ENCODE measurements at places on chromosomes 5 and 9. TPM values are rescaled to one million over a fixed set of nuclear protein-coding genes. Genes with fewer than 3 reads are reported as not detected.

Gene CHSY3
- 23.4 TPM for total RNA-seq

Gene SPINK9
- not detected for total RNA-seq

DNA sequence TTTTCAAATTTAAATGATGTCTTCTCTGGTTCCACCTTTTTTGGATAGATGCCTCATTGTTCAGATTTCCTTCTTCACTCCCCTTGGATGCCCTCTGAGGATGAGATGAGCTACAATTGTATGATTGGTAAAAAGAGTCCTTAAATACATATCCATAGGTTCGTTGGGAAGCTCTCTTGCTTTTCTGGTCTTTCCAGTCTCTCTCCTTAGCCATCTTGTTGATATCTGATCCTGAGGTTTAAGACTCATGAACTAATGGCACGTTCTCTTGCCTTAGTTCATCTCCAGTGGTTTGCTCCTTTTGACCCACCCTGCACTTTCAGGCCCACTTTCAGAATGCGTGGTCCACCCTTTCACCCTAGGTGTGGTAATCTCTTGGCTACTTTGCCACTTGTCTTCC is 33.2 kb upstream of the TUT7 start:
- no peak for DNase-seq

Gene WASHC1
- 6.1 TPM for total RNA-seq

- DNase-seq = no peak
These were observed 7.5 kb downstream of the HSPA5 start for GRCh38 chr9:125233678-125234077.

Gene MARCOL
- not detected for total RNA-seq

Gene GALNT10
- 19.4 TPM for total RNA-seq

DNA sequence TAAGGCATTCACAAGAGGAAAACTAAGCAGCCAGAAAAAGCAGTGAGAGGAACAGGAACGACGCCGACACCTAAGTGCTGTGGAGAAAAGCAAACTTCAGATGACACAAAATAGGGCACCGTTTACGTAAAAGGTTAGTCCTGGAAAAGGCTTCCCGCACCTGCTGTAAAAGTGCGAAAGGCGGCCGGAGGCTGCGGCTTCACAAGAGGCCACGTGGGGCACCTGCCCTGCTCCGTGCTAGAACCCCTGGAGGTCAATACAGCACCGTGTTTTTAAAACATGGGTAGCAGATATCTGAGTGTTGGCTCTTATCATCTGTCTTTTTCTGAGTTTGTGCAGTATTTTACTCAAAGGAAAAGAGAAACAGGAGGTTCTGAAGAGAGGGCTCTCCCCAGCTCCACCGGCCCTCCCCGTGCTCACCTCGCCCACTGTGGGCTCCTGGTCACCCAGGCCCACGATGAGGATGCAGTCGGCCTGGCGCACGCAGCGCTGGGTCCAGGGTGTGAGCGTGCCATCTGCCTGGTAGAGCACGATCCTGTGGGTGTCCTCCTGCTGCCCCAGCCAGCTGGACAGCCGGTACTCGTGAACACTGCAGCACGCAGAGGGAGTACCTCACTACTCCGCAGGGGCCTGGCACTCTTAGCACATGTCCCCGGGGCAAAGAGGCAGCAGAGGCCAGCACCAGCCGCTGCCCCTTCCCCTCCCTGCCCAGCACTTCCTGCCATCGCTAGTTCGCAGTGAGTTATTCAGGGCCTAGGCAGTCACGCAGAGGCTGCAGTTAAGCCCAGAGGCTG is 21.0 kb upstream of the NSMF start:
- no peak for DNase-seq

Gene TRIM7
- 1.2 TPM for total RNA-seq

Gene LHX3
- total RNA-seq = not detected

DNA sequence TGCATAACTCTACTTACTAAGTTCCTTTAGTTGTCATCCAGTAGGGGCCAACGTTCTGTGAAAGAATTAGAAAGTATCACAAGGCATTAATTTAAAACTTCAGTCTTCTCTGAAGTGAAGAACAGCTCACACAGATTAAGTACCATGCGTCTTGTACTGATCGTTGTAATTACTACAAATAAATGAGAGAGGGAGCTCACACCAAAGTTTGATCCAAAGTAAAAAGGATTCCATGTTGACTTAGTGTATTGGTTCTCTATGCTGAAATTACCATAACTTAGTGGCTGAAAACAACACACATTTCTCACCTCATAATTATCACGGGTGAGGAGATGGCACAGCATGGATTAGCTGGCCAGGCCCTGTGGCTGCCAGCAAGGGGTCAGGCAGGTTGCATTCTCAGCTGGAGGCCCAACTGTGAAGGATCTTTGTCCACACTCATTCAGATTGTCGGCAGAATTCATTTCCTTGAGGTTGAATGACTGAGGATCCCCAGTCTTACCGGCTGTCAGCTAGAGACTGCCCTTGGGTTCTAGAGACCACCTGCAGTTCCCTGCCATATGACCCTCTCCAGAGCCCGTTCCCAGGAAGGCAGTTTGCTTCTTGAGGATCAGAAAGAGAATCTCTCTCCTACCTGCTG is 169.1 kb downstream of the YTHDC2 start:
- DNase-seq = no peak

Gene THOC3
- total RNA-seq = 28.3 TPM

GRCh38 chr9:129264388-129264787 is 86.3 kb upstream of the IER5L start:
- no peak for DNase-seq

Gene ECSCR
- total RNA-seq = 23.8 TPM

- no peak for DNase-seq
These were observed 226.3 kb downstream of the DEPDC1B start for GRCh38 chr5:60473654-60474053.

DNA sequence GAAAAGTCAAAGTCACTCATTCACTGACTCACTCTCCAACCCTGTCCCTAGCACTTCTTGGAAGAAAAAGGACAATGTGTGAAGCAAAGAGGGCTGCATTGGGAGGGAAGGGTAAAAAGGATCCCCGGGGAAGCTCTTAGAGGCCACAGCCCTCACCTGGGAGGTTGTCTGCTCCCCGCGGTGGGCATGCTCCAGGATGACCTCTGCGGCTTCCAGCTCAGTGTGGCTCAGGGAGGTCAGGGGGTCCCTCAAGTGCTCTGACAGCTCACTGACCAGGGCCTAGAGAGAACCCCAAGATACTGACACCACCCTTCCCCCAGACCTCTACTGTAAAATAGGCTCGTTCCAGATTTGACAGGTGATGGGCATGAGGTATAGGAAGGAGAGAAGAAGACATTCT is 4.0 kb downstream of the FCHSD1 start:
- DNase-seq = no peak

Gene PFN3
- total RNA-seq = not detected

DNA sequence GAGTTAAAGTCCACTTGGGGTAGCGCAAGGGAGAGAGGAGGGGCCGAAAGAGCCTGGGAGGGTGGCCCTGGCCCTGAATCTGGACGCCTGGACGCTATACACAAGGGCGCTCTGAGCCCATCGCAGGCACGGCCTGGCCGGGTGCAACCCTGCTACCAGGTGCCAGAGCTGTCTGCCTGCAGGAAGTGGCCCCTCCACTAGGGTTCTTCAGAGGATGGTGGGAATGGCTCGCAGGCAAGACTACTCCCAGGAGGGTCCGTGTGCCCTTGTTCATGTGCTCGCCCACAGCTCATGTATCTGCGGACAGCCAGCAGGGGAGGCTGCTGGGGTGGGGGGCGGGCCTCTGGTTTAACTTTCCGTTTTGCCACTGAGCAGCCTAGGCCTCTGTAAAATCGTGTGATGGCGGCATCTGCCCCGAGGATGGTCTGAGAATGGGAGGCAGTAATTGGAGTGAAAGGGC is 1.4 kb upstream of the NKD2 start:
- no peak for DNase-seq

GRCh38 chr5:91024727-91025126 is 358.4 kb downstream of the ARRDC3 start:
- DNase-seq = no peak

Gene OR1J2
- not detected for total RNA-seq

Gene ESM1
- total RNA-seq = 1.8 TPM

Gene FOXD1
- 0.58 TPM for total RNA-seq

Gene PCDHB12
- 6.9 TPM for total RNA-seq

Gene C5orf46
- total RNA-seq = 1.3 TPM

Gene LCN12
- not detected for total RNA-seq

GRCh38 chr5:40515476-40515875 is 164.2 kb upstream of the PTGER4 start:
- DNase-seq = no peak

GRCh38 chr5:131389096-131389868 is 125.4 kb downstream of the CDC42SE2 start:
- DNase-seq = no peak

DNA sequence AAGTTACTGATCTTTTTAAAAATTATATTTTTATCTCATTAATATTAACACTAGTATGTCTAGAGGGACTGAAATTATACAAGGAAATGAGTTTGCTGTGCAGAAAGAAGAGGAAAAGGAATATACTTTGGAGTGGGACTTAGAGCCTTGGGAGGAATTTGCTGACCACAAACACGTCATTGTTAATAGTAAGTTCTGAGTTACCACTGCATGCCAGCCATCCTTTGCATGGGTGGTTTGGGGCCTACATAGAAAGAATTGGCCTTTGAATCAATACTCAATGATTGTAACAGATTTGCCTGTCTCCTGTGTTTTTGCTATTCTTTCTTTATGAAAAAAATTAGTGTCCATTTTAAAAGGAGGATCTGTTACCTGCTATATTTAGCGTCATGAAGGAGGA is 232.6 kb upstream of the TNC start:
- DNase-seq = no peak

- no peak for DNase-seq
These were observed 191.7 kb downstream of the DRD1 start for GRCh38 chr5:175252234-175252805.

Gene GFI1B
- total RNA-seq = 0.26 TPM
